ENCODE measurements at places on chromosomes 5 and 9.

DNA sequence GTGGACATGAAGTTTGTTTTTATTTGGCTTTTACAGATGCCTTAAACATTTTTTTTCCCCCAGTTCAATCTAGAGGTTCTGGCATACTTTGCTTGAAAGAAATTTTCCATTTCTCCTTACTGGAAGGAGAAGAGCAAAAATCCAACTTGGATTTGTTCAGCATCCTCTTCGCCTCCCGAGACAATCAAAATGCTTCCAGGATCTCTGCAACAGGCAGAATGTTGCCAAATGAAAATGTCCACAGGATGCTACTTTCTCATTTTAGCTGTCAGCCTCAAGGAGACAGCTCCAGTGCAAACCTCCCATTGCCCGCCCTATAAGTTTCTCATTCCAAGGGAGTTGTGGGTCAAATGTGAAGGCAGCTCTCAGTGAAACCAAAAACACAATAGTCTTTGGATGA is 1972.1 kb downstream of the MAT2B start:
- no peak for DNase-seq

- peak; percentile 86 for DNase-seq
Observed at GRCh38 chr5:178204935-178205748, 809 bp downstream of the HNRNPAB start.

- no peak for DNase-seq
Observed at GRCh38 chr5:102211165-102211564, 84.9 kb downstream of the SLCO4C1 start.

- no peak for DNase-seq
Observed at GRCh38 chr9:126337729-126338372, 11.2 kb downstream of the MVB12B start.

GRCh38 chr5:127351418-127351817 is 60.8 kb downstream of the MEGF10 start:
- DNase-seq = no peak

All from CD4-positive, alpha-beta T cell treated with Interleukin-17A for 4 hours (primary cell).